Iris pigment epithelial cell (primary cell): ENCODE measurements at places on chromosomes 5 and 9.
A peak's percentile ranks its signal among the peaks of the same experiment; 100 is the strongest.

- DNase-seq, result no peak
These were observed 121.9 kb upstream of the RFX3 start for GRCh38 chr9:3647652-3648051.

DNA sequence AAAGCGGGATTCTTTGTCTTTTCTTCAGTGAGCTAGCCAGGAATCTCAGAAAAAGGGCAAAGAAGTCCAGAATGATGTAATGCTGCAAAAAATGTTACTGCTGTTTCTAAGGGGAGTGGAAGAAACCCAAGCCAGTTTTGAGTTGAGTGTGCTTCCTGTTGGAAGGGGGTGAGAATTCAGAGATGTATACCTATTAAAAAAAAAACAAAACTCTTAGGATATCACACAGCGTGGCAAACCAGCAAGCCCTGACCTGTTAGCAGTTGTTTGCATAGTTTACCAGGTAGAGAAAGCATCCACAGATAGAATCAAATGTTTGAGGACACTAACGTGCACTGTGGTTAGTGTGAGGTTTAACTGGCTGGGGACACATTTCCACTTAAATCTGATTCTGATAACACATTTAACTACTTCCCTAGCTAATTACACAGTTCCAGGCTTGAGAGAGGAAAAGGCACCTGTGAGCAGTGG is 11.4 kb downstream of the BASP1 start:
- peak; percentile 79 for DNase-seq

DNA sequence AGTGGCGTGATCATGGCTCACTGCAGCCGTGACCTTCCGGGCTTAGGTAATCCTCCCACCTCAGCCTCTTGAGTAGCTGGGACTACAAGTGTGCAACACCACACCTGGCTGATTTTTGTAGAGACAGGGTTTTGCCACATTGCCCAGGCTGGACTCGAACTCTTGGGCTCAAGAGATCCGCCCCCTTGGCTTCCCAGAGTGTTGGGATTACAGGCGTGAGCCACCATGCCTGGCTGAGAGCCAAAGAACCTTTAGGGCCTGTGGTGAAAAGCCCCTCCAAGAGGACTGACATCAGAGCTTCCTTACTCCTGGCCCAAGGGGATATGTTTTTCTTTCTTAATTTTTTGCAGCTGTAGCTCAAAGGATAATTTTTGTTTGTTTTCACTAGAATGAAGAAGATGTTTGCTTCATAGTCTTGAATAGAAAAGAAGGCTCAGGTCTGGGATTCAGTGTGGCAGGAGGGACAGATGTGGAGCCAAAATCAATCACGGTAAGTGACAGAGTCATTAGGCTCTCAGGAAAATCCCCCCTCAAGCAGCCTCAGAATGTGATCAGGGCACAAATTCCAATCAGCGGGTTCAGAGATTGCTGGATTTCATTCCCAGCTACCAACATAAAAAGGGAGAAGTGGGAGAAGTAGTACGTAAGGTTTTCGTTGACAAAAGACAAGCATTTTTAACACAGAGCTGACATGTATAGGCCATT is 77.1 kb downstream of the GOLPH3 start:
- no peak for DNase-seq

DNA sequence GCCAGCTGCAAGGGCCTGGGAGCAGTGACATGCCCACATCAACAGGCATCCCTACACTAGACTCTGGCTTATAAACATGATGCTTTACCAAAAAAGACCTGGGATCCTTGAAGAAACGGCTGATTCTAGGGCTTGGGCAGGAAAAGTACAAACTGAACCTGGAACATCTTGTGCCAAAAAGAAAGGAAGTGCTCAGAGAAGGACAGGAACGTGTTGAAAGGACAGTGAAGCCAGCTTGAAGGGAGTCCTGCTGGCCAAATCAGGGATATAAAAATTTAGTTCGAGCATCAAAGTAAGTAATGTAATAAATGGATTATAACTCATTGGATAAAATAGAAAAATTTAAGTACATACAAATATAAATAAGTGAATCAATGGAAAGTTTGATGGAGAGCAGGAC is 58.1 kb downstream of the ALDH7A1 start:
- DNase-seq, result no peak

DNA sequence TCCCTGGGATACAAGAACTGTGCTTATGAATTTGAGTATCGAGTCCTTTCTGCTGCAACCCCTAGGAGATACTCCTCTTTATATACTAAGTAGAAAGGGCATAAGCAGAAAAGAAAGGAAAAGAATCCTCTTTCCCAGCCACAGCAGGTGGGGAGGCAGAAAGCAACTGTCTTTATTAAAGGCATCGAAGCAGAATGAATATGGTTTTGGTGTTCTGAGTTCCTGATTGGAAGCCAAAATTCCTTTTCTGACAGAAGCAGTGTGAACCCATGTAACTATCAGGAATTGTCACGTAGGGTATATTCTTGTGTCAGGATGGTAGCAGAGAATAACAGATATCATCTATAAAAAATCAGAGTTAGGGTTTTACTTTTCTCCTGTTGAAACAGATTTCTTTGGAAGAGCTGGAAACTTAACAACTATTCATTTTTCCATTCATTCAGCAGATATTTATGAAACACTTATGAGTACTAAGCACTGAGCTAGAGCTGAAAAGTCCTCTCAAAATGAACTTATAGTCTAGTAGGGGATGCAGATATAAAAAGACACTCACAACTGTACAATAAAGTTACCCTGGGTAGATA is 96.5 kb upstream of the LHFPL2 start:
- DNase-seq, result no peak

- DNase-seq, result no peak
These were observed 933.4 kb upstream of the PTPRD start for GRCh38 chr9:11546231-11546630.

- DNase-seq, result no peak
These were observed 611.1 kb downstream of the HTR1A start for GRCh38 chr5:63351164-63351563.

DNA sequence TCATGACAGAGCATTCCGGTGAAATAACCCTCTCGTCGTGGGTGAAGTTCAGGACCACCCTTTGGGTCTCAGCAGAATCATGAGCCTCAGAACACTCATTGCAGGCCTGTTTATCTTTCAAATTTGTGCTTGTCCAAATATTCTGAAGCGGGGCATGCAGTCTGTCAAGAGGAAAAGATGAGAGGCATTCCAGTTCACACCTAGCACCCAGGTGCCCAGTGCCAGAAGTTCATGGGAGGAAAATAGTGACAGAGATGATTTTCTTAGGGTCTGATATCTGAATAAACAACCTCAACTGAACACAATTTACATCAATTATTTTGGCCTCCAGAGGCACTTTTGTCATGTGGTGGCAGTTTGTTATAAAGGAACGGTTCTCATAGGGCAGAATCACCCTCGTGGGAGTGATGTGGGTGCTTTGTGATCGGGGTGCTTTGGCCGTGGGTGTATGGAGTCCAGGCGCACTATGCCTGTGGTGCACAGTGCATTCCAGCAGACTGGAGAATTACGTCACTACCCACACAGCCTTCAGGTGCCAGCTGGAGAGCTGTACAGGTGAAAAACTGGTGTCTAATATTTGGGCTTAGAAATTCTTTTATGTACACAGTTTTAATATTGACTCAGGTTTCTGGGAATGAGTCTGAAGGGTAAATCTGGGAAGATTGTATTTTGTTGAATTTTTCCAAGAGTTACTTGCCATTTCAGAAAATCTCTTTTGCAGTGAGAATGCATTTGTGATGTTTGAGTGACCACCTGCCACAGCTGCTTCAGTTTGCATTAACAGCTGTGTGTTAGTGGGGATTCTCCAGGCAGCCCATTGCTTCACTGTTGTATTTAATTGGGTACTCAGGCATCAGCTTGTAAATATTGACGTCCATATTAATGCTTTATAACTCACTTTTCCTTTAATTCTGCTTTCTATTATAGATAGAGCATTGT is 289.3 kb downstream of the FANCC start:
- DNase-seq, result no peak

DNA sequence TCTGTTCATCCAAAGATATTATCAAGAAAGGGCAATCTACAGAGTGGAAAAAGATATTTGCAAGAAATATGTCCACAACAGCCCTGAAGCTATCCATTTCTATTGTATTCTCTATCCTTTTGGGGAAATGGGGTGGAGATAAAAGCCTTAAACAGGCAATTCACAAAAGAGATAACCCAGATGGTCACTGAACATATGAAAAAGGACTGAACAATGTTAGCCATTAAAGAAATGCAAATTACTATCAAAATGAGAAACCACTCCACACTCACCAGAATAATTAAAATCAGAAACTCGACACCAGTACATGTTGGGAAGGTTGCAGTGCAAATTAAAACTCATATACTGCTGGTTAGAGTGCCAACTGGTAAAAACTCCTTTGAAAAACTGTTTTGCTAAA is 955.2 kb upstream of the DMAC1 start:
- DNase-seq, result no peak

DNA sequence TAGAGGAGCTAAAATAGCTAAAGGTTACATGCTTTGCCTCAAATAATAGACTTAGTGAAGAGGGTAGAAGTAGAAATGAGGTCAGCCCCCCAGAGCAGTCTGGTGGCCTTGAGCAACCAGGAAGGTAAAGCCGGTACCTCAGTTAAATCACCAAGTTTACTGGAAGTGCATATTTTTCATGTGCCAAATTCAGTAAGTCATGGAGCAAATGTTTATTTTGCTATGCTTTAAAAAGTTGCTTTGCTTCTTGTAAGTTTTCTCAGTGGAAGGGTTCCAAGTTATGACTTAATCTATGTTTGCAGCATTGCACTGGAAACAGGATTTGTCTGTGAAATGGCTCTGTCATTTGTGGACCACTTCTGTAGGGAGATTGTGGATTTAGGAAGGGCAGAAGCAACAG is 256.7 kb downstream of the ARRDC3 start:
- DNase-seq, result peak; percentile 96

- no peak for DNase-seq
These were observed 1.1 kb upstream of the NADK2 start for GRCh38 chr5:36242534-36243485.

DNA sequence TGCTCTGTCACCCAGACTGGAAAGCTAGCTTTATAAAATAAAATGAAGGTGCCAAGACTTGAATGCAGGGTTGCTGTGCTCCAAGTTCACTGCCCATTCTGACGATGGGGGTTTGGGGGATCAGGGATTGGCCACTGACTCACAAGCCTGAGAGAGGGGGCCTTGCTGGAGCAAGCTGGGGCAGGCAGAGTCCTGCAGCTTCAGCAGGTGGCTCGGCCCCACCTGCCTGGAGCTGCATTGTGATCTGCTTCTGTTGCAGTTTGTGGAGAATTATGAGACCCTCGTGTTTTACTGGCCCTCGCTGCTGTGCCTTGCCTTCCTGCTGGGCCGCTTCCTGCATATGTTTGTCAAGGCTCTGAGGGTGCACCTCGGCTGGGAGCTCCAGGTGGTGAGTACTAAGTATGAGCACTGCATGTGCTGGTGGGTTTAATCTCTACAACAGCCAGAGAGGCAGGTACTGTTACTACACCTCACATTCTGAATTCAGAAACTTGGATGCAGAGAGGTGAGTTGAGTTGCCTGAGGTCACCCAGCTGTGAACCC is 31.1 kb upstream of the CCDC180 start:
- no peak for DNase-seq

- DNase-seq, result no peak
These were observed 415.3 kb downstream of the CETN3 start for GRCh38 chr5:89994266-89994665.

DNA sequence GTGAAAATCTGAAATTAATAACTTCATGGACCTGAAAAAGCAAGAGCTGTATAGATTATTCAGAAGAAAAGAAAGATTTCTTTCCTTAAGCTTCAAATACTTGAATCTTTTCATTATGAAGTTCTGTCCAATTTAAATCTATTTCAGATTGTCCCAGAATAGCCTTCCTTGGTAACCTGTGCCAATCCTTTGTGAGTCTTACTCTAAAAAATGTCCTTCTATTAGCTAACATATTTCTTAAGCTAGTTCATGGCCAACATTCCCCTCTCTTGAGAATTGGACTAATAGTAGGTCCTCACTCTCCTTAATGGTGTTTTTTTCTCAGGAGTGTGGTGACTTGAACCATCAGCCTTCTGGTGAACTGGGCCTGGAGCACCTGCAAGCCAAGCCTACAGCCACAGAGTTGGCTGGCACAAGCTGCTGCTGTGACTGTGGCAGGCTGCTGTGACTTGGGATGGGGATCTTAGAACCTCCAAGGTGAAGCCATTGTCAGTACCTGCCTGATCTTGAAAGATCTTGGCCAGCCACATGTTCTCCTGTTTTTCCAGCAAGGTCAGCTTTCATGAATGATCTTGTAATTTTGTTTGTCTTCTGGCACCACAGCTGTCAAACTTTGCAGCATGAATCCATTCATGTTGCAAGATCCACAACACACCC is 262.6 kb upstream of the MAP3K1 start:
- DNase-seq, result peak; percentile 14

- peak; percentile 97 for DNase-seq
These were observed 21.8 kb upstream of the PPP2CA start for GRCh38 chr5:134247428-134248224.
